ENCODE measurements at places on chromosomes 12 and 14.

- DNase-seq = no peak
Measured at GRCh38 chr14:58825606-58826005, 187.8 kb downstream of the DACT1 start.

DNA sequence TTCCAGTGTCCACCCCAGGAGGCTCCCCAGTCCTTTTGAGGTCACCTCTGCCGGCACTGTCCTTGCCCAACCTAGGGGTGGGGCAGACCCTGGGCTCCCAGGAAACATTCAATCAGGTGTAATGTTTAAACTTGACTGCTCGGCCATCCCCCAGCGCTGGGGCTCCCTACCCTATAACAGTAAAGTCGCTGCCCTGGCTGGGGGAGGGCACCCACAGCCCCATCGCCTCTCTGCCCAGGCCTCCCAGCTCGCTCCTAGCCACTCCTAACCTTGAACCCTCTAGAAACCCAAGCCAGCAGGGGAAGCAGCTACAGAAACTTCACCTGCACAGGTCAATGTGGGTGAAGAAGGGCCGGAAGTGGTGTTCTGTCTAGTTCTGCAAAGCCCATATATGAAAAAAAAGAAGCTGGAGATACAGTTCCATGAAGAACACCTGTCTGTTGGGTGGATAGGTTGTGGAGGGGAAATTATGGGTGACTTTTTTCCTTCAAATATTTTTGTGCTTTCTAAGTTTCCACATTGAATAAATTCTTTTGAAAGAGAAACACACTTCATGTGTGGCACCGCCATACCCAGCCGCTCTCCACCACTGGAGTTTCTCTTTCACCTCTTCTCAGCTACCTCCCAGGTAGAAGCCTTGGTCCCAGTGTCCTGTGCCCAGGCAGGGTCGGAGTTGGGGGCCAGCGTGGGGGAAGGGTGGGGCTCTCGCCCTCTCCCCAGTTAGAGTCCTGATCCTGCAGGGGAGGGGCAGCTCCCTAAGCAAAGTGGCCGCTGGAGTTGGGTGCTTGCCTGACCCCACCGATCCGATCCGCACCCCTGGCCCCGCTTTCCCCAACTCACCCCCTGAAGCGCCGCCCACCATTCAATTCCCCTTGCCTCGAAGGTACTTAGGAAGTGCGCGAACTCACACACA is 1.1 kb downstream of the CLMN start:
- no peak for DNase-seq

GRCh38 chr12:54388237-54389133 is 4.0 kb upstream of the ZNF385A start:
- no peak for DNase-seq

DNA sequence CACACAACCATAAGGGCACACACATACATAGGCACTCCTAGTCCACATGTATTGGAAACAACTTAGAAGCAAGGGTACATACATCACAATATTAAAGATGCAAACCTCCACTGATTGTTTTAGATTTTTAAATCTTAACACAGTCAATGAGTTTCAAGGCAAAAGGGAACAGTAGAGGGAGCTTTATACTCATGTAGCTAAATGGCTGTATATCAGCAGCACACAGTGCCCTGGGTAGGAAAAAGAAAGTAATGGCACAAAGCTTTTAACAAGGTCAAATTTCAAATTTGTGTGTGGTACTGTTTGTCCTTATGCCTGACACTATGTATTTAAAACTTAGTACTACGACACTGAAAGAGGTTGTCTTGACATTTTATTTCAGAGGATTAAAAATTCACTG is 262.0 kb downstream of the MED13L start:
- no peak for DNase-seq

DNA sequence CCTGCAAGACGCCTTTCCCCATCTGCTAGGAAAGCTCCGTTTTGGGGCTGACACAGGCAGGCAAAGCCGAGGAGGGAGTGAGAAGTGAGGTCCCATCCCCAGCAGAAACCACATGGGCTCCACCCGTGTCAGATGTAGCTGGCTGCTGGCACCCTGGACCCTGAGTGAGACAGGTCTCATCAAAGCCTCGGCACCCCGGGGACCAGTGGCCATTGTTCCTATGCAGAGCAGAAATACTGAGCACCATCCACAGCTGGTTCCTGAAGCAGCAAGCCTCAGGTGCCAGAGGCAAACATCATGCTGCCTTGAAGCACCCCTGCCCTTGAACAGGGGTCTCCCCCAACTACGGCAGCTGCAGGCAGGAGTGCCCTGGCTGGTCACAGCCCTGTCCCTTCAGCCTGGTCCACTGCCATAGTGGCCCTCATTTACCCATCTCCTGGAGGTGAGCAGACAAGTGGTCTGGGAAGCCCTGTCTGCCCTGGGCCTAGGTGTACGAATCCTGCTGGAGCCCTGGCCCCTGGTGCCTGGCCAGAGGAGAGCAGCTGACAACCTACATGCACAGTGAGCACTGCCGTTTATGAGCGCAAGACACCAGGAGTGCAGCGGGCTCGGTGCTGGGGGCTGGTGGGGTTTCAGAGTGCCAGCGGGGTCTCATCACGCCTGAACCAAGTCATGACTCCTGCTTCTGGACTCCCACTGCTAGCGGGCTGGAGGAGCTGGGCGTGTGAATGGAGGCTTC is 289.8 kb upstream of the RTL1 start:
- DNase-seq = no peak

DNA sequence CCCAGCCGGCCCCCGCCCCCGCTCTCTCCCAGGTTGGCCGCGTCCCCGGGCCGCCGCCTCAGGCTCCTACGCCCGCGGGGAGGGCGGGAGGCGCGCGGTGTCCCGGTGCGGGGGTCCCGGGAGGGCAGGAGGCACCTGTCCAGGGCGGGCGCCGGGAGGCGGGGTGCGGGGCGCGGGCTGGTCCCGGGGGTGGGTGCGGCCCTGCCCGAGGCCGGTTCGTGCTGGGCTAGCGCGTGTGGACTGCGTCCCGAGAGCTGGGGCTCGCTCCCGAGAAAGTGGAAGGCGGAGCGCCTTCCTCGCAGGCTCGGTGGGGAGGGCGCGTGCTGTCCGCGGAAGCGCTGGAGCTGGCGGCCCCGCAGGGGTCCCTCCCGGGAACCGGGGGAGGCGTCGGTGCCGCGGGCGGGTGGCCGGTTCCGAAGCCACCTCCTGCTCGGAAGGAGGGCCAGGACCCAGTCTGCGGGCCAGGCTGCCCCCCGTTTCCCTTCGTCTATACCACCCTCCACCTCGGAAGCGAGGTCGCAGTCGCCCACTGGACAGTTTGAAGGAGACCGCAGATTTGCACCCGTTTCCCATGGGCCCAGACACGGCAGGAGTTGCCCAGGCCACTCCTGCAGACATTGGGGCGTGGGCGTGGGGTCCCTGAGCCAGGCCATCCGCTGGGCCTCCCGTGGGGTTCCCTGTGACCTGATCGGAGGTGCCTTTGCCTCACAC is 636 bp downstream of the ZFYVE21 start:
- no peak for DNase-seq
